ENCODE measurements at places on chromosomes 12 and 14.

DNA sequence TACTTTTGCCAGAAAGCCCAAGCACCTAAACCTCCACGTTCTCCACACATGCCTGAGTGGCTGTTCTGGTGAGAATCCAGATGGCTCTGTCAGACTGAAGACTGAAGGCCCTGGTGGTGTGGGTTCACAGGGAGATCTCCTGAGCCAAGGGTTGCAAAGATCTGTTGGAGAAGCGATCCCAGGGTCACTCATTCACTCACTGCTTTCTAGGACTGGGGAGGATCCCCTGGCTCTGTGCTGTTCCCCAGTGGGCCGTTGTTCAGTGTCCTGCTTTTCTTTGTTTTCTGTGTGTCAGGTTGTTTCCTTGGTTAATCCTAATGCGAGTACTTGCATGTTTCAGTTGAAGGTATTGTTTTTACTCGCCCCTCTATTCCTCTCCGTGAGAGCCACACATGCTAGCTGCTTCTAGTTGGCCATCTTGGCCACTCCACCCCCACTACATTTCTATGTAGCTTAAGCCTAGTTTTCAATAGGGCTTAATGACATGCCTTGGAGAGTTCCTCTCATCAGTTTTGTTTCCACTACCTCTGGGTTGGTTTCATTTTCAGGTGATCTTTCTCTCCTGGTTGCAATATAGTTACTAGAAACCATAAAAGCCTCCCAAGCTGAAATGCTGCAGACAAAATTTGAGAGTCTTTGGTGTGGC is 144.5 kb upstream of the SLC38A2 start:
- no peak for DNase-seq

DNA sequence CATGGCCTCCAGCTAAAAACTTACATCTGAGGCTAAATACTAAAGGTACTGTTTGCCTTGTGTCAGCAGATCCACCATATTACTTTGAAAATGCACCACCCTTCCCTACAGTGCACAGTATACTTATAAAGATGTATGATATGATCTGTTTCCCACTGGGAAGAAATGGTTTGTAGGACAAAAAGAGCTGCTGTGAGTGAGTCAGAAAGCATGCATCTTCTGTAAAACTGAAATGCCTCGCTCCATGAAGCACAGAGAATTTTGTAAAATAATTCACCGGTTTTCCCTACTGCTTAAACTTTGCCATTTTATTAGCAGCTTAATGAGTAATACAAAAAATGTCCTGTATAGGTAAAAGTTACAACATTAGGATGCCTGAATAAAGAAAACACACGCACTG is 68.8 kb downstream of the MDGA2 start:
- no peak for DNase-seq

DNA sequence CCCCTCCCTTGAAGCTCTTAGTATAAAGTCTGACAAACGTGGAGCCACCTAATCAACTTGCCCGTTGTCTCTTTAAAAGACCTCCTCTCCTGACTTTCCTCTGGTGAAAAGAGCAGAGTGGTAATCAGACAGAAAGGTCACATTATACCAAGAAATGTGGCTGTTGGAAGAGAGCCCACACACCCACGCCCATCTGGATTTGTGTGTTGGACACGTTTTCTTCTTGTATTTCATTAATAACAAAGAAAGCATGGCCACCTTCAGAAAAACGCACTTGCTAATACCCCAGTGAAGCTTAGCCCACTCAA is 41.3 kb downstream of the CCDC60 start:
- no peak for DNase-seq

DNA sequence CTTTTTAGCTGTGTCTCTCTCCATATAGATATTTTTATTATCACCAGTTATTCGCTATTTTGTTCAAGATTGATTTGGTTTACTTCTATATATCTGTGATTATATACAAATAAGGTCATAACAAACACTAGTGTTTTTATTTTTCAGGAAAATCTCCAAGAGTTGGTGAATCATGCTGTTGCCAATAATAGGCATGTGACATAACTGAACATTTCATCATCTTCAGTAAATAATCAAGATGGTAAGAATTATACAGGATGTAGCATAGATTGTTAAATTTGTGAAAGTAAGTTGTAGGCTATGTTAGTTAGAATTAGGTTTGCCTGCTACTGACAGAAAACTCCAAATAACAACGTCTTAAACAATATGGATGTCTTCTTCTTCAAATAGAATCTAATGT is 240.9 kb upstream of the PDE3A start:
- DNase-seq, result no peak

DNA sequence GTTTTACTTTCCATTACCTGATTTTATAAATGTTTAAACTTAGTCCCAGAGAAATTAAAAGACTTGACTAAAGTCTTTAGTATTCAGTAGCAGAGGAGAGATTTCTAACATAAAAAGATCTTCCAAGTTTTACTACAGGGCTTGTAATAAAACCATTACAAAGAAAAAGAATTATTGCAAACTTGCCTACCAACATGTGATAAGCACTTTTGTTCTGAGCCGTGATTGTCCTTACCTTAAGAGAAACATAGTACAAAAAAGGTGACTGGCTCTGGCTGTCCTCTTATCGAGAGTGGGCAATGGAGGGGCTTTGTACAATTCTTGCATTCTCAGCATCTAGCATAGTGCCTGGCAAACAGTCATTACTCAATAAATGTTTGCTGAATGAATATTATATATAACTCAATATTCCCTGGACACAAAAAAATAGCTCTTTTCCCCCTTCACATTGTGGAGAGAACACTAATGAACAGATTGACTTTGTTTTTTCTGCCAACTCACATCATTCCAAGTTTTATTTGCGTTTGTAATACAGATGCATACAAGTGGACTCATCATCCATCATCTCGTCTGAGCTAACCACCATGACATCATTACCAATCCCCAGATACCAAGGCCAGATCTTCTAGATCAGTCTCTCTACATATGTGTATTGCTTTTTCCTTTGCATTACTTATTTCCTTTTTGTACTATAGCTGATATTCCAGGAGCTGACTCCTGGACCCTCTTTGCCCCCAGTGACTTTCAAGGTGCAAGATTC is 192.8 kb upstream of the EEA1 start:
- no peak for DNase-seq

DNA sequence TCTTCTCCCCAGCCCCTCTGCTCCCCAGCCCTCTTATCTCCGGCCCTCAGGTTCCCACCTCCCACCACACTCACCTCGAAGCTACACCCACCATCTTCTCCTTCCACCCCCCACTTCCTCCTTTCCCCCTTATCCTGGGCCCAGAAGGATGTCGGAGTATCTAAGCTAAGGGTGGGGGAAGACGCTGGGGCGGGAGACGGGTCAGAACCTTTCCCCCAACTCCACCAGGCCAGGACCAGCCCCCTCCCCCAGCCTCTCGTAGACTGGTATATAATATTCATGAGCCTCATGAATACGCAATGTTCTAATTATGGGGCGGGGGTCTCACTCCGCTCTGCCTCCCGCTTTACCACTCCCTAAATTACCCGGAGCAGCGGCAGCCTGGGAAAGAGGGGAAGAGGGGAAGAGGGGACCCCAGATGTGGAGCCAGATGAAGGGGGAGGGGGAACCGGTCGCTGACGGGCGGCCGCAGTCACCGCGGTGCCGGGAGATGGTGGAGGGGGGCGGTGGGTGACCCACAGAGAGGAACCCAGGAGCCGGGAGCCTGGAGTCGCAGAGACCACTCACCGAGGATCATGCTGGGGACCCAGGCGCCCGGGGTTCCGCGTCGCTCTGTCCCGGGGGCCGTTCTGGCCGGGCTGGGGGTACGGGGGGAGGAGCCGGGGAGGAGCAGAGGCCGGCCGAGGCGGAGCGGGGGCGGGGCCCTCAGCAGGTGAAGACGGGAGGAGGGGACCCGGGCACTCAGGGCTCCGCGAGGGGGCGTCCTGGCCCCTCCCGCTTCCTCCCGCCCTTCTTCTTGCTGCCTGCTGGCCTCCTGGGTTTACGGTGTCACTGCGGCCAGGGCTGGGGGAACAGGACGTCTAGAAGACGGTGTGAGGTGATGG is 6.4 kb upstream of the ZNF385A start:
- DNase-seq, result peak; percentile 83

DNA sequence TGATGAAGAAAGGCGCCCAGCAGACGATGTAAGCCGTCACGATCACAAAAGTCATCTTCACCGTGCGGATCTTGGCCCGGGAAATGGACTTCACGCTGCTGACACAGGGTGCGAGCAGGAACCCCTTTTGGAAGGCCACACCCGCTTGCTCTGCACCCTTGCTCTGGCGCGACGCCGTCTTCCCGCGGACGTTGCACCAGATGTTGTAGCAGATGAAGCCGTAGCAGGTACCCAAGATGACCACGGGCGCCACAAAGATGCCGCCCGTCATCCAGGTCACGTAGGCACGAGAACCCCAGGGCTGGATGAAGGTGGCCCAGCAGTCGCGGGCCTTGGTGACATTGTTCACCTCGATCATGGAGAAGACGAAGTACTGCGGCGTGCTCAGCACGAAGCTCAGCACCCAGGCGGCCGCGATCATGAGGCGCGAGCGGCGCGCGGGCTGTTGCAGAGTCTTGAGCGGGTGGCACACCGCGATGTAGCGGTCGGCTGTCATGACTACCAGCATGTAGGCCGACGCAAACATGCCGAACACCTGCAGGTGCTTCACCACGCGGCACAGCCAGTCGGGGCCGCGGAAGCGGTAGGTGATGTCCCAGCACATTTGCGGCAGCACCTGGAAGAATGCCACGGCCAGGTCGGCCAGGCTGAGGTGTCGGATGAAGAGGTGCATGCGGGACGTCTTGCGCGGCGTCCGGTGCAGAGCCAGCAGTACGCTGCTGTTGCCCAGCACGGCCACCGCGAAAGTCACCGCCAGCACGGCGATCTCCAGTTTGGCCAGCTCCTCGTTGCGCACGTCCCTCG is 890 bp downstream of the AVPR1A start:
- no peak for DNase-seq

All from prostate gland (tissue), 2 donors.